Osteocyte (in vitro differentiated cells): ENCODE measurements at places on chromosomes 6 and 20. TPM values are rescaled to one million over a fixed set of nuclear protein-coding genes. Genes with fewer than 3 reads are reported as not detected.

- no peak overlapping the region for H3K27ac ChIP-seq
- no peaks in the 10 kb centered on the region for H3K27me3 ChIP-seq
- H3K4me1 ChIP-seq: peaks cover 17% of the 10 kb centered on the region
These were observed 20.9 kb downstream of the MAP1LC3A start for GRCh38 chr20:34579191-34579978.

- H3K27me3 ChIP-seq: peaks cover 3% of the 10 kb centered on the region
- H3K36me3 ChIP-seq: no peaks in the 10 kb centered on the region
- no peak overlapping the region for H3K4me3 ChIP-seq
- no peak overlapping the region for H3K27ac ChIP-seq
- no peaks in the 10 kb centered on the region for H3K4me1 ChIP-seq
These were observed 85.5 kb downstream of the RNF182 start for GRCh38 chr6:14010275-14010674.

- H3K4me3 ChIP-seq: no peak overlapping the region
- no peaks in the 10 kb centered on the region for H3K36me3 ChIP-seq
- H3K27ac ChIP-seq: no peak overlapping the region
- H3K4me1 ChIP-seq: peaks cover 26% of the 10 kb centered on the region
These were observed 127.9 kb upstream of the ADGRF1 start for GRCh38 chr6:47169785-47170616.

- H3K27ac ChIP-seq: no peak overlapping the region
- no peaks in the 10 kb centered on the region for H3K27me3 ChIP-seq
- H3K36me3 ChIP-seq: no peaks in the 10 kb centered on the region
- H3K4me3 ChIP-seq: no peak overlapping the region
- DNase-seq: peak; percentile 44
- H3K4me1 ChIP-seq: peaks cover 1% of the 10 kb centered on the region
These were observed 112.1 kb downstream of the CDC5L start for GRCh38 chr6:44499609-44500008.

DNA sequence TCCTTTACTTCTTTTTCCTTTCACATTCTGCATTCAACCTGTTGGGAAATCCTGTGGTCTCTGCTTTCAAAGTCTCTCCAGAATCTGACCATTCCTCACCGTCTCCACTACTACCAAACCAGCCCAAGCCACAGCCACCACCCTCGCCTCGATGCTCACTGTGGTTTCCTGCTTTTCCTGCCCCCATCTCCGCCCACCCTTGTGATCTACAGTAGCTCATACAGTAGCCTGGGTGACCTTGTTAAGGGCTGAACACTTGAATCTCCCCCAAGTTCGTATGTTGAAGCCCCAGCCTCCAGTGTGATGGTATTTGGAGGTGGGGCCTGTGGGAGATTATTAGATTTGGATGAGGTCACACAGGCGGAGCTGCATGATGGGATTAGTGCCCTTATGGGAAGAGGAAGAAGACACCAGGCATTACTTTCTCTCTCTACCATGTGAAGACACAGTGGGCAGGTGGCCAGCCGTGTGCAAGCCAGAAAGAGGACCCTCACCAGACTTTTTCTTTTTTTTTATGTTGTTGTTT lies 189.0 kb upstream of the UST start:
- no peak overlapping the region for H3K4me3 ChIP-seq
- no peaks in the 10 kb centered on the region for H3K27me3 ChIP-seq
- no peak for DNase-seq
- peaks cover 10% of the 10 kb centered on the region for H3K36me3 ChIP-seq
- peaks cover 4% of the 10 kb centered on the region for H3K4me1 ChIP-seq
- H3K27ac ChIP-seq: no peak overlapping the region

DNA sequence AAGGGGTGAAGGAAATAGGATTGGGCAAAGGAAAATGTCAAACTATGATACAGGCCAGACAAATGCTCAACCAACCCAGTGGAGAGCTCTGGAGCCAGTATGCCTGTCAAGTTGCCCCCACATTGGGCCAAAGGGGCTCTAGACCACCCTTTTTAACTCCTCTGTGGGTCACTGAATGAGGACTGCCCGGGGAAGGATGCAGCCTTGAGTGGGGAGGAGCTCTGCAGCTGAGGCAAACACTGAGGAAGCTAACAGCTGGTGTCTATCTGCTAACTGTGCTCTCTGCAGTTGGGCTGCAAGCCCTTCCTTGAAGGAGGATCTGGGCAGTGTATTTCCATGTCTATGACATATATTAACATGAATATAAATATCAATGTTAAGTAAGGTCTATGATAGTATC lies 98.4 kb upstream of the PRSS16 start:
- peaks cover 8% of the 10 kb centered on the region for H3K4me1 ChIP-seq
- no peaks in the 10 kb centered on the region for H3K36me3 ChIP-seq
- DNase-seq: no peak
- H3K4me3 ChIP-seq: no peak overlapping the region

- no peak overlapping the region for H3K4me3 ChIP-seq
- no peaks in the 10 kb centered on the region for H3K27me3 ChIP-seq
- H3K27ac ChIP-seq: no peak overlapping the region
These were observed 3.5 kb upstream of the SLC44A4 start for GRCh38 chr6:31882344-31882743.

DNA sequence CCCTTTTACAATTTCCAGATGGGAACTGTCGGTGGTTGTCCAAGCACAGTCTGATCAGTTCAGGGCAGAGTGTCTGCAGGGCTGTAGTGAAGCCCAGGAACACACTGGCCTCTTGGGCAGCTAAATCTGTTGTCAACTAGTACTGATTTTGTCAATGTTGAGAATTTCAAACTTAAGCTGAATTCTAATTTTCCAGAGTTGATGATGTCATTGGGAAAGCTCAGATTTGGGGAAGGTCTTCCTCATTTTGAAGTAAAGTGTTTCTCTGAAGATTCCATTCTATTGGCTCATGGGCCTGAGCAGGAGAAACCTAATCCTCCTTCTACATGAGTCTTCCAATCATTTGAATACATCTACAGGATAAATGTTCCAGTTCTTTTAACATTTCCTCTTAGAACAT lies 72.1 kb downstream of the CCDC170 start:
- H3K36me3 ChIP-seq: peaks cover 3% of the 10 kb centered on the region
- H3K4me3 ChIP-seq: no peak overlapping the region
- no peak overlapping the region for H3K27ac ChIP-seq
- H3K27me3 ChIP-seq: no peaks in the 10 kb centered on the region
- DNase-seq: no peak

DNA sequence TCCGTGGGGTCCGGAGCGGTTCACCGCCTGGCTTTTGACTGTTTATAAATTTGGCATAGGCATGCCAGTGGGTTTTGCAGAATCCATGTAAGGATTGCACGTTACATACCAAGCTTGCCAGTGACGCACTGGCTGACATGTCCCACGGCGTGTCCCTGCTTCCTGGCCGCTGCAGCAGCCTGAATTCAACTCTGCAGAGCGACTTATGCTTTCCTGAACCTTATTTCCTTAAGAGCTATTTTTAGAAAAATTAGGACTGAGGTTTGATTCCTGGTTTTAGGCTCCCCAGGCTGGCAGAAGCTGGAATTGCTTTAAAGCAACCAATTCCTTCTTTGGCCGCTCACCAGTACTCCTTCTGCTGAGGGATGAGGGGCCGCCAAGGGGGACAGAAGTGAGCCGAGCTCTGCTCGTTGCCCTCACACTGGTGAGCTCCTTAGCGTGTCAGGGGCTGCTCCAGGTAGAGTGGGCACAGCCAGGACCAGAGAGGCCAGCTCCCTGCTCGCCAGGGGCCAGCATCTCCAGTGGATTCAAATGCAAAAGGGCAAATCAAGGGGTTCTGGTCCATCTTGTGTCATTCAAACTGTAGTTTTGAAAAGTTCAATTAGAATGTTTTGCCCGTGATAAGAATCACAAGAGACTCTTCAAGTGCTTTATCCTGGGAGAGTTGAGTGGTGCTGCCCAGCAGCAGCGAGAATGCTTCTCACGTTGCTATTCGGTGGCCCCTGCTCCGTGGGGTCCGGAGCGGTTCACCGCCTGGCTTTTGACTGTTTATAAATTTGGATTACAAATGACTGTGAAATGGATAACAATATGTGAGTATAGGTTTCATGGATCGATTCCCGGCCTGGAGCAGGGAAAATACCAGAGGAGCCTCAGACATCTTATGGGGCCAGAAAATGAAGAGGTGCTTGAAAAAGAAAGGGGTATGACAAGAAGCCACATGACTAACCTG lies 17.5 kb upstream of the IRF4 start:
- H3K27ac ChIP-seq: no peak overlapping the region
- no peak overlapping the region for H3K4me3 ChIP-seq
- H3K4me1 ChIP-seq: no peaks in the 10 kb centered on the region
- H3K27me3 ChIP-seq: peaks cover 9% of the 10 kb centered on the region

GRCh38 chr6:111603040-111603439 lies 2.6 kb downstream of the TRAF3IP2 start:
- no peak for DNase-seq
- peaks cover 69% of the 10 kb centered on the region for H3K4me1 ChIP-seq
- H3K27ac ChIP-seq: peak overlapping the region; percentile 96
- H3K4me3 ChIP-seq: peak overlapping the region; percentile 80

DNA sequence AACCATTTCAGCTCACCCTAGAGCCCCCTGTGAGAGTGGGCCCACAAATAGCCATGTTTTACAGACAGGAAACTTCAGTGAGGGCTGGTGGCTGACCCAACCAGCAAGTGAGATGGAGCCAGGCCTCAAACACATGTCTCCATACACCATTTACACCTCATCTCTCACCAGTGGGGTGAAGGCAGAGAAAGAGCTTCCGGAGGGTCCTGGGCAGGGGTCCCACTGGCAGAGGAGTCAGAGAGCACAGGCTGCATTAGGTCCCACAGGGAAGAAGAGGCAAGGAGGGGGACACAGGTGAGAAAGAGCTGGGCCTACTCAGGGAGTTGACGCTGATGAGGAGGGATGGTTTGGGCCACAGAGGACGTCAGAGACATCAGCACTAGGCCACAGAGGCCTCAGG lies 172.6 kb downstream of the VEGFA start:
- no peak overlapping the region for H3K4me3 ChIP-seq
- H3K4me1 ChIP-seq: no peaks in the 10 kb centered on the region
- DNase-seq: peak; percentile 70
- no peaks in the 10 kb centered on the region for H3K36me3 ChIP-seq
- no peak overlapping the region for H3K27ac ChIP-seq

DNA sequence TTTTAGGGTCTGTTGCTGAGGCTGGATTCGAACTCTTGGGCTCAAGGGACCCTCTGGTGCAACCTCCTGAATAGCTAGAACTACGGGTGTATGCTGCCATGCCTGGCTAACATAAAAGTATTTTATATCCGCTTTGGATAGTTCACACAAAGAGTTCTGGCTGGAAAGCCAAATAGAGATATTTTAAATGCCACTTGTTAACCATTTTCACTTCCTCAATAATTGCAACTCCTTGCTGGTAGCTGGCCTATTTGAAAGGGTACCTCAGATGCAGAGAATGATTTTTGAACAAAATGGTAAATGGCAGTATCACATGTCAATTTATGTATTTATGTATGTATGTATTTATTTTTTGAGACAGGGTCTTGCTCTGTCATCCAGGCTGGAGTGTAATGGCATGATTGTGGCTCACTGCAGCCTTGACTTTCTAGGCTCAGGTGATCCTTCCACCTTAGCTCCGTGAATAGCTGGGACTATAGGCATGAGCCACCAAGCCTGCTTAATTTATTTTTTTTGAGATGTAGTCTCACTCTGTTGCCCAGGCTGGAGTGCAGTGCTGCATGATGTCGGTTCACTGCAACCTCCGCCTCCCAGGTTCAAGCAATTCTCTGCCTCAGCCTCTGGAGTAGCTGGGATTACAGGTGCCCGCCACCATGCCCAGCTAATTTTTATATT lies 12.9 kb upstream of the JARID2 start:
- H3K4me3 ChIP-seq: no peak overlapping the region
- DNase-seq: no peak
- no peaks in the 10 kb centered on the region for H3K4me1 ChIP-seq
- H3K36me3 ChIP-seq: no peaks in the 10 kb centered on the region

- H3K27me3 ChIP-seq: peaks cover 3% of the 10 kb centered on the region
- no peak overlapping the region for H3K4me3 ChIP-seq
- no peaks in the 10 kb centered on the region for H3K4me1 ChIP-seq
- no peak for DNase-seq
- H3K36me3 ChIP-seq: no peaks in the 10 kb centered on the region
These were observed 160.2 kb downstream of the BTBD3 start for GRCh38 chr20:12077875-12078274.

GRCh38 chr20:62370115-62370806 lies 3.1 kb upstream of the LAMA5 start:
- no peak overlapping the region for H3K4me3 ChIP-seq
- peaks cover 46% of the 10 kb centered on the region for H3K4me1 ChIP-seq
- no peaks in the 10 kb centered on the region for H3K27me3 ChIP-seq
- no peaks in the 10 kb centered on the region for H3K36me3 ChIP-seq
- H3K27ac ChIP-seq: peak overlapping the region; percentile 41

DNA sequence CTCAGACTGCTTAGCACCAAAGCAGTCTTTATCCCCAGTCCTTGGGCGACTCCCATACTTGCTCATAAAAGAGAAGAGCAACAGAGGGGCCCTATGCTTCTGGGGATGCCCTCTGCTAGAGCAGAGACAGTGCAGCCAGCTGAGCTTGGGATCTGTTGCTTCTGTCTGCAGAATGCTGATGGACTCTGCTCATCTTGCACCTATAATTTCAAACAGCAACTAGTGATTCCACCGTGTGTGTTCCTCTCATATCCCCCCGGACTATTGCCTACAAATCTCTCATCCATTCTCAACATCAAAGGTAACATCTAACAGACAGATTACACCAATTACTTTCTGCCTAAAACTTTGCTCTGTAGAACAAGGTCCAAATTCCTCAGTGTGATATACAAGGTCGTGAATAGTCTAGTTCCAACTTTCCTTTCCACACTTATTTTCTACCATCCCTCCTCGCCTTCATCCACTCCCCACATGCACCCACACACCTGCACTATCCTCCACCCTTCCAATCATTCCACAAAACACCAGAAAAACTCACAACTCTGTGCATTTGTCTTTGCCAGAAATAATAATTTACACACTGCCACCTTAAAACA lies 62.6 kb downstream of the FRK start:
- DNase-seq: no peak
- no peak overlapping the region for H3K4me3 ChIP-seq
- H3K4me1 ChIP-seq: no peaks in the 10 kb centered on the region

GRCh38 chr20:42435230-42435629 lies 754.5 kb downstream of the PTPRT start:
- H3K27ac ChIP-seq: no peak overlapping the region
- no peak for DNase-seq
- no peak overlapping the region for H3K4me3 ChIP-seq
- no peaks in the 10 kb centered on the region for H3K36me3 ChIP-seq

GRCh38 chr6:144543006-144543871 lies 258.1 kb downstream of the UTRN start:
- H3K27ac ChIP-seq: peak overlapping the region; percentile 28
- DNase-seq: no peak
- H3K36me3 ChIP-seq: peaks cover 51% of the 10 kb centered on the region
- H3K27me3 ChIP-seq: no peaks in the 10 kb centered on the region
- no peak overlapping the region for H3K4me3 ChIP-seq
- no peaks in the 10 kb centered on the region for H3K4me1 ChIP-seq

- no peak for DNase-seq
- H3K27me3 ChIP-seq: no peaks in the 10 kb centered on the region
- H3K36me3 ChIP-seq: peaks cover 2% of the 10 kb centered on the region
- H3K4me1 ChIP-seq: peaks cover 62% of the 10 kb centered on the region
These were observed 2.2 kb upstream of the PTPRA start for GRCh38 chr20:2871111-2871465.

PDE7B gene
- 3.4 and 3.9 TPM in 2 replicates for total RNA-seq

SLC16A10 gene
- not detected in 2 replicates for total RNA-seq

DDX39B gene
- 315 and 331 TPM in 2 replicates for total RNA-seq

TP53RK gene
- 13.6 and 15.4 TPM in 2 replicates for total RNA-seq

IMPG1 gene
- not detected in 2 replicates for total RNA-seq

HLA-DQB1 gene
- not detected in 2 replicates for total RNA-seq

ADGRF5 gene
- total RNA-seq: not detected in 2 replicates

MEP1A gene
- total RNA-seq: not detected in 2 replicates

KHDC1 gene
- total RNA-seq: 4.1 and 4.5 TPM in 2 replicates

NECAB3 gene
- total RNA-seq: 29.1 and 30.0 TPM in 2 replicates

HEY2 gene
- 22.7 and 25.8 TPM in 2 replicates for total RNA-seq

ZKSCAN3 gene
- 6.2 and 7.3 TPM in 2 replicates for total RNA-seq

HTR1E gene
- not detected in 2 replicates for total RNA-seq

LY6G5C gene
- 3.9 and 5.0 TPM in 2 replicates for total RNA-seq

CPXM1 gene
- 84.0 and 85.8 TPM in 2 replicates for total RNA-seq
